ENCODE measurements at places on chromosomes 16 and 17.

- no peak for DNase-seq
These were observed 5.9 kb upstream of the MMD start for GRCh38 chr17:55427587-55427882.

DNA sequence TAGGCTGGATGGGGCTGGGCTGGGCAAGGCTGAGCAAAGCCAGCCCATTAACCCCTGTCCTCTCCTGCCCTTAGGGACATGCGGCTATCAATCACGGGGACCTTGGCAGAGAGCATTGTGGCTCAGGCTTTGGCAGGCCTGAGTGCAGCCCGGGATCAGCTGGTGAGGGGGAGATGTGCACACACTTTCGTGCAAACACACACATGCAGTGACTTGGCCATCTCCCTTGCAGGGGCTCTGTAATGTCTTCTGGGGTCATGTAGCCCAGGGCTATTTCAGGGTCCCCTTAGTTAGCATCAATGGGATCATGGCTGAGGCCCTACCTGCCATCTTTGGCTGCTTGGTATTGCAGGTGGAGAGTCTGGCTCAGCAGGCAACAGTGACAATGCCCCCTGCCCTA is 6.9 kb downstream of the CARMIL2 start:
- no peak for DNase-seq

DNA sequence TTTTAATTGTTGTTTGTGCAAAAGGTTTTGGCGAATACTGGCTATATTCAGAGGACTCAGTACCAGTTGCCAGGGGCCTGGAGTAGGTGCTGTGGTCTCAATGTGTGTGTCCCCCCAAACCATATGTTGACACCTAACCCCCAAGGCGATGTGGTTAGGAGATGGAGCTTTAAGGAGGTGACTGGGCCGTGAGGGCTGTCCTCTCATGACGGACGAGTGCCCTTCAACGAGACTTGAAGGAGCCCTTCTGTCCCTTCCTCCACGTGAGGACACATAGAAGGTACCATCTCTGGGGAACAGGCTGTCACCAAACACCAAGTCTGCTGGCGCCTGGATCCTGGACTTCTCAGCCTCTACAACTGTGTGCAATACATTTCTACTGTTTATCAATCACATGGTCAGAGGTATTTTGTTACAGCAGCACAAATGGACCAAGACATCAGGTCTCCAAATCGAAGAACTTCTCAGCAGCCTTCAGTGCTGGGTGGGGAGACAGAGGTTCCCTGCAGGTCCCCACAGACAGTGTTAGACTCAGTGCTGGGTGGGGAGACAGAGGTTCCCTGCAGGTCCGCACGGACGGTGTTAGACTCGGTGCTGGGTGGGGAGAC is 24.8 kb upstream of the METRNL start:
- no peak for DNase-seq

DNA sequence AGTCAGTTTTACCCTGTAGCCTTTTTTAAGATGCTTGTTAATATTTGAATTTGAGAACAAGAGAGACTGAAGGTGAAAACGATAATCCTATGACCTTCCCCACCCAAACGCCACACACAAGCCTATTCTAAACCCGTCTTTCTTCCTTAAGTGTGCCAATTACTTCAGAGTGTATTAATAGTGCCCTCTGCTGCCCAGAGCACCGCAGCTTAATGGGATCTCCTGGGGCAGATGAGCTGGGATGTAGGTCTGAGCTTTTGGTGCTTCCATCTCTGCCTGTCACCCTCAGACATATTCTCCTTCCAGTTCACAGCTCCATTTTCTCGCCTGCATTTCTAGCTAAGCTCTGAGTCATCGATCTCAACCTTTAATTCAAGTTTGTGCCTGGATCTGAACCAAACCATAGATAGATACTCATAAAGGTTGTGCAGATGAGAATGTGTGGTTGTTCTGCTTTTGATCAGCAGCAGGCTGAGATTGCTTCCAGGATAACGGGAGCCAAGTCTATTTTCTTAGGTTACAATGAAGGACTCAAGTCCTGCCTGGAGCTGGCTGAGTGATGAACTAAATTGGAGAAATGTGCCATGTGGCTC is 46.4 kb upstream of the CDH13 start:
- peak; percentile 2 for DNase-seq

DNA sequence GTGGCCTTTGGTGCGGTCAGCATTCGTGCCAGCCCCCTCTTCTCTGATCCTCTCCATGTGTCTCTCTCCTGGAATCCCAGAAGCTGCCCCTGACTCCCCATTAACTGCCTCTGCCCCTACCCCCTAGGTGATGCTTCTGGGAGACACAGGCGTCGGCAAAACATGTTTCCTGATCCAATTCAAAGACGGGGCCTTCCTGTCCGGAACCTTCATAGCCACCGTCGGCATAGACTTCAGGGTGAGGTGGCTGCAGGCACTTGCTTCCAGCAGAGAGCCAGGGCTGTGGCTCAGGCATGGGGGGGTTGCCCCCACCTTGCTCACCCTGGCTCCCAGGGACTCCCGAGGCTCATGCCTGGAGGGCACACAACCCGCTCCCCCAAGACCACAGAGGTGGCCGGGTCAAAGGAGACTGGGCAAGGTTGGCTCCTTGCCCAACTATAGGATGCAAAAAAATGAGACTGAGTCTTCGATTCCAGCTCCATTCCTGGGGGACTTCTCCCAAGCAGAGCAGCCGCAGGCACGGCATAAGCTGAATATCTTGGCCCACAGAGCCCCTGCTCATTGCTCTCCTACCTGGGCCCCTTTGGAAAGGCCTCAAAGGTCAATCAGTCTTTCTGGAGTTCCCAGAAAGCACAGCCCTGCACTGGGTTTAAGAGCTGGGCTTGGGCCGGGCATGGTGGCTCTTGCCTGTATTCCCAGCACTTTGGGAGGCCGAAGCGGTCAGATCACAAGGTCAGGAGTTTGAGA is 3.8 kb downstream of the RAB37 start:
- DNase-seq = no peak

DNA sequence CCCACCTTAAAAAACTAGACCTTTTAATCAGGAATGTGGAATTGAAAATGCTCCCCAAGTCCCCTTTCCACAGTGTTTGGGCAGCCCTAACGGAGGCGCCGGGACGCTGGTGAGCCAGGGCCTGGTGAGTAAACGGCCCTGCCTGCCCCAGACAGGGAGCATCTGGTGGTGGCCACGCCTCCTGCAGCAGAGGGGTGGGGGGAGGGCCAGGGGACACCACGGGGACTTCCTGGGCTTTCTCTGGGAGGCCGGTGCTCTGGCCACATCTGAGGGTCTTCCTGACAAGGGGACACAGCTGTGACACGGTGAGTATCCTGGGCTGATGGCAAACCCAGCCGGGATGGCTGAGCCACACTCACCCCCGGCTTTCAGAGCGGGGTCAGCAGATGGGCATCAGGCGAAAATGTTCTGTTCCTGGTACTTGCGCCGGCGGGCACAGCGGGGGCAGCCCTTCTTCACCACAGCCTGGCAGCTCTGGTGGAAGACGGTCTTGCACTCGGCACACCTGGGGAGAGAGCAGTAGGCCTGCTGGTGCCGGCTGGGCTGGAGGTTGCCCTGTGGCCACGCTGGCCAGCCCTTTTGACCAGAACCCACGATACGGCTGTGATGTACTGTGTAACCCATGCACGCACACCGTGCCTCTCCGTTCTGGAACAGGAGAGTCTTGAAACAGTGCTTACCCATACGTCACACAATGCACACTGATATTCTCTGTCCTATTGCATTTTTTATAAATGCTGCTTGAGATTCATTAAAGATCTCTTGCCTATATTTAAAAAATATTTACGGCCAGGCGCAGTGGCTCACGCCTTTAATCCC is 5.0 kb upstream of the ARHGAP27 start:
- no peak for DNase-seq

- DNase-seq = no peak
These were observed 170.8 kb upstream of the FAM20A start for GRCh38 chr17:68771867-68772515.

Data from HL-60 (cell line).